ENCODE measurements at places on chromosomes 3 and 15.

DNA sequence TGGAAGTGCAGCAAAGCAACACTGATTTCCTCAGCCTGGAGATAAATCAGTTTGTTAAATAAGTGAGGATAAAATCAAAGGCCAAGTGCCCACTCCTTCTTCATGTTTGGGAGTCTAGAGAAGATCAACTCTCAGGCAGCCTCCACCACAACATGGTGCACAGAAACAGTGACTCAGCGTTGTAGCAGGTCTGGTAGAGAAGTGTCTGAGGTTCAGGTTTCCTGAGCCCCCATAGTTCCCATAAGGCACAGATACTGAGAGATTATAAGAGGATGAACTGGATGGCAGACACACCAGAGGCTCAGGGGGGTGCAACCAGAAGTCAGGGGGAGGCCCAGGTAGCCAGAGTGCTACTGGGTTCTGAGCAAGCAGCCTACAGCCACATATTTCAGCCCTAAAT is 166.7 kb downstream of the FRMD5 start:
- DNase-seq, result no peak

GRCh38 chr3:46399098-46399497 is 7.8 kb downstream of the CCR5AS start:
- DNase-seq, result no peak

- DNase-seq, result no peak
Measured at GRCh38 chr15:25403771-25404170, 35.1 kb downstream of the UBE3A start.

GRCh38 chr15:90915808-90916440 is 12.8 kb downstream of the MAN2A2 start:
- DNase-seq, result peak; percentile 72

GRCh38 chr3:114879059-114880031 is 267.7 kb downstream of the ZBTB20 start:
- no peak for DNase-seq

- DNase-seq, result no peak
Measured at GRCh38 chr15:49830391-49830790, 209.5 kb downstream of the DTWD1 start.

DNA sequence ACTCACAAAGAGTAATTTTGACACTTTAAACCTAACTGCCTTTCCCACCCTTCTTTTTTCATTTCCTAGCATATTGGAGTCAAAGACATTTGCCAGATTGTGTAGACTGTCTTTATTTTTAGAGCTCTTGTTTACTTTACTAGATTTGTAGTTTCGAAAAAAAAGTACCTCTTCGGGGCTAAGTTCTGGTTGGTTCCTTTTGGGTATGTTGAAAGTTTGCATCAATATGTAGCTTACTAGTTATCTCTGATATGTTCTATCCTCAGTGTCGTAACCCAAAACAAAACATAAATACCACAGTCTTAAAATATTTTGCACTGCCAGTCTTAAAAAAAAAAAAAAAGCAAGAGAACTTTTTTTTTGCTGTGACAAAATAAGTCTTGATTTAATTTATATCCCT is 52.2 kb downstream of the REC114 start:
- DNase-seq, result no peak

DNA sequence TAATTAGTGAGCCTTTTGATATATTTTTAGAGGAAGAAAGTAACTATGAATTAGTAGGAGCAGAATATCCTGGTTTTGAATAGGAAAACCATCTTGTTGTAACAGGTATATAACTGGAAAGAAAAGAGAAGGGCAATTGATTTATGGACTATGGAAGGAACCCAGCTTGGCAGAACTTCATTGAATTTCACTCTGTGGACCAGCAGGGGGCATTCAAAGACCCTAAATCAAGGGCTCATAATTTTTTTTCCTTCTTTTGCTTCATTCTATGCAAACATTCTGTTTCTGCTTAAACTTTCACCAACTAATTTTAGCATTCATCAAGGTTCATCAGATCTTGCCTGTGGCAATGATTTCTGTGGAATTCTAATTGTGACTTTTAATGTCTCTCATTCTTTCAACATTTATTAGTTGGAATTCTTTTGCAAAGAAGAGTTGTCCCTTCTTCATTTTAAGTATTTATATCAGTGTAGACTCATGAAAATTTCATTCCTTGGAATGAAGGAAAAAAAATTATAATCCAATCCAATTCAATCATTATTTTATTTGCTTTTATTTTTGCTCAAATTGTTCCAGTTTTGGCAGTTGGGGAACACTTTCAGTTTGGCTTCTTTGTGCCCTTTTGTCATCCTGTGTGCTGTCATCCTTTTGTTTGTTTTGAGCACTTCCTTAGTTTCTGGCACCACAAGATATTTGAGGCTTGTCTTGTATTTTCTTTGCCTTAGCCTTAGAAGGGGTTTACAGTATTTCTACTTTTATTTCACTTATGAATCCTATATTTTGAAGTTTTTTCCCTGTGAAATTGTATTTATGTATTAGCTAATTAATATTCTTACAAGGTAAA is 30.4 kb downstream of the NXPE3 start:
- peak; percentile 44 for DNase-seq

- DNase-seq, result no peak
Measured at GRCh38 chr3:147189016-147189415, 217.3 kb downstream of the ZIC4 start.

GRCh38 chr3:159796226-159796625 is 192.4 kb upstream of the IL12A start:
- DNase-seq, result no peak

DNA sequence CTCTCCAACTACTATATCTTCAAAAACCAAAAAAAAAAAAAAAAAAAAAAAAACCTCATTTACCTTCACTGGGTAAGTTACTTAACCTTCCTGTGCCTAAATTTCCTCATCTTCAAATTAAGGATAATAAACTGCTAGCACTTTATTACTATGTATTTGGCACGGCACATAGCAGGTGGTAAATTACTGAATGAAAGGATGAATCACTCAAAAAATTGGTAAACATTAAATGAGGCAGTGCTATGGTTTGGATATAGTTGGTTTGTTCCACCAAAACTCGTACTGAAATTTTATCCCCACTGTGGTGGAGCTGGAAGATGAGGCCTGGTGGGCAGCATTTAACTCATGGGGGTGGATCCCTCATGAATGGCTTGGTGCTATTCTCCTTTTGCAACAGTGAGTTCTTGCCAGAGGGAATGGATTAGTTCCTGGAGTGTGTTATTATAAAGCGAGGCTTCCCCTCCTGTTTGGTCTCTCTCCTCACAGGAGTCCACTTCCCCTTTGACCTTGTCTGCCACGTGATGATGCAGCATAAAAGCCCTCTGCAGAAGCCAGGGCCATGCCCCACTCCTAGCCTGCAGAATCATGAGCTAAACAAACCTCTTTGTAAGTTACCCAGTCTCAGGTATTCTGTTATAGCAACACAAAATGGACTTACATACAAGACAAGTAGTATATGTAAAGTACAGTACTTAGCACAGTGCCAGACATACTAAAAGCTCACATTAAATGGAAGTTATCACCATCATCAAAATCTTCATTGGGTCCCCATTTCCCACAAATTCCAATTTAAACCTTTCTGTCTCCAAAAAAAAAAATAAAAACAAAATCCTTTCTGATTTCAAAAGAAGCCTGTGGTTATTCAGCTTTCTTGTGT is 20.6 kb downstream of the DCUN1D1 start:
- DNase-seq, result peak; percentile 69

DNA sequence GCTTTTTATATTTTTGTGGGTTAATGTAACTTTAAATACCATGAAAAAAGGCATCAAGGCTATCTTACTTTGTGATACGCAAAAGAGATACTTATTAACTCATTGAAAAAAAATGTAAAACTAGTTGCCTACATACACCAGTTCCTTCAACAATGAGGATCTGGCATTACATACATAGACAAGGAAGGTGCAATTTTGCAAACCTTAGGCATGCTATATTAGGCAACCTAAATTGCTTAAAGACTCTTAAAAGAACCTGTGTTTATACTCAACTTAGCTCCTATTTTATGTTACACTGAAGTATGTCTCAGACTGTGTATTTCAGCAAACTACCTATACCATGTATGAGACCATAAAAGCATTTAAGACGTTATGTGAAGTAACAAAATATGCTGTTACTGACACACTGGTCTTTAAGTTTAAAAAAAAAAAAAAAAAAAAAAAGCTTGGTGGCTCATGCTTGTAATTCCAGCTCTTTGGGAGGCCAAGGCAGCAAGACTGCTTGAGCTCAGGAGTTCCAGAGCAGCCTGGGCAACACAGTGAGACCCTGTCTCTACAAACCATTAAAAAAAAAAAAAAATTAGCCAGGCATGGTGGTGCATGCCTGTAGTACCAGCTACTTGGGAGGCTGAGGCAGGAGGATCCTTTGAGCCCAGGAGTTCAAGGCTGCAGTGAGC is 9.1 kb downstream of the TASOR start:
- no peak for DNase-seq

- DNase-seq, result no peak
Measured at GRCh38 chr3:11510001-11510340, 133.7 kb downstream of the VGLL4 start.

GRCh38 chr15:100334015-100334414 is 7.8 kb downstream of the ADAMTS17 start:
- no peak for DNase-seq

- DNase-seq, result no peak
Measured at GRCh38 chr15:39788800-39789565, 6.3 kb upstream of the FSIP1 start.

GRCh38 chr3:72100601-72101187 is 315.7 kb upstream of the PROK2 start:
- DNase-seq, result peak; percentile 62

DNA sequence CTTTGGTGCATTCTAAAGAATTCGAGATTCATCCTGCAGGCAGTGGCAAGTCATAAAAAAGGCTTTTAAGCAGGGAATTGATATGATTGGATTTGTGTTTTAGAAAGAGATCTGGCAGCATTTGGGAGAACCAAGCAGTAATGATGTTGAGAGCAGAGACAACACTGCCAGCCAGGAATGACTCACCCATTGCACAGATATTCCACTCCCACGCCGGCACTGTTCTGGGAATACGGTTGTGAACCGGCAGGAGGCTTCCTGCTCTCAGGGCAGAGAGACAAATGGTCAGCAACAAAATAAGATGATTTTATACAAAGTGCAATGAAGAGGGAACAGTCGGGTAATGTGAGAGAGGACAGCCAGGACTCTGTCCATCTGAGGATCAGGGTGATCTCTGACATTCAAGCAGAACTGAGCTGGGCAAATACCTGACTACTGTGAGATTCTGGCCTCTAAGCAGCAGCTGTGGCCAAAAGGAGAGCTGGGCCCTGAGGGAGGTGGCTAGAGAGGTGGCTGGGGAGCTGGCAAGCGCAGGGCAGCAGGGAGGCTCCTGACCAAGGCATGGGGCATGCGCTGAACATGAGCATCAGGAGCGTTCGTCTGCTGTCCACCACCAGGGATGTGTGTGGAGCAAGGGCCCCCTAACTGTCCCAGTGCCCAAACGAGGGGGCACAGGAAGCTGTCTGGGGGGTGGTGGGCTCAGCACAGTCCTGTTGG is 56.1 kb upstream of the PLXNA1 start:
- DNase-seq, result peak; percentile 66

DNA sequence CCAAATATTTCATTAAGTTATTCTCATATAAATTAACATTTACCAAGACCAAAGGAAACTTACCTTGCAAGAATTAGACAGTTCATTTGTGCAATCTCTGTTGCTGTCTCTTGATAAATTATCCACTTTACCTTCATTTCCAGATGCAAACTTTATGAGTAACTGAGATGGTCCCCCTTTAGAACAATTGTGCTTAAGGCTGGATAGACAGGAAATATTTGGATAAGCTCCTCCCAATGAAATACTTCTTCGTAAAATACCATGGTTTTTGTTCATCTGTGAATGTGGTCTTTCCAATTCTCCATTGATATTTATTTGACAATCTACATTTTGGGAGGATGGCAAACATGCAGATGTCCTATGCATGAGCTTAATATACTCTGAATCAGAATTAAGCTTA is 78.2 kb downstream of the NEDD4 start:
- DNase-seq, result no peak

DNA sequence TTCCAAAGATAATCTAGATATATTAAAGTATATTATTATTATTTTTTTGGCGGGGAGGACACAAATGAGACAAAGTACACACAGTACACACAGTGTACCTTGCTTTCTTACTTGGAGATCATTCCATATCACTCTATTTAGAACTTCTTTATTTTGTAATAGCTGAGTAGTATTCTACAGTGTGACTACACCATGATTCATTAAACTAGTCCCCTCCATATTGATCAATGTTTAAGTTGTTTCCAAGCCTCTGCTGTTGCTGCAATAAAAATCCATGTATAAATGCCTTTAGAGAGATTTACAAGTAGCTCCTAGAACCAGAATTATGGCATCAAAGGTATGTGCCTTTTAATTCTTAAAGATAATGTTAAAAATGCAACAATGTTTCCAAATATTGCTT is 38.8 kb downstream of the PYGO1 start:
- DNase-seq, result no peak

- peak; percentile 13 for DNase-seq
Measured at GRCh38 chr3:60217156-60217911, 1033.9 kb downstream of the FHIT start.

- DNase-seq, result no peak
Measured at GRCh38 chr3:122324871-122325323, at the start of gene CSTA. CSTA (plus strand) TSS chr3:122325248; CDS start chr3:122325293, 45 bp downstream.

DNA sequence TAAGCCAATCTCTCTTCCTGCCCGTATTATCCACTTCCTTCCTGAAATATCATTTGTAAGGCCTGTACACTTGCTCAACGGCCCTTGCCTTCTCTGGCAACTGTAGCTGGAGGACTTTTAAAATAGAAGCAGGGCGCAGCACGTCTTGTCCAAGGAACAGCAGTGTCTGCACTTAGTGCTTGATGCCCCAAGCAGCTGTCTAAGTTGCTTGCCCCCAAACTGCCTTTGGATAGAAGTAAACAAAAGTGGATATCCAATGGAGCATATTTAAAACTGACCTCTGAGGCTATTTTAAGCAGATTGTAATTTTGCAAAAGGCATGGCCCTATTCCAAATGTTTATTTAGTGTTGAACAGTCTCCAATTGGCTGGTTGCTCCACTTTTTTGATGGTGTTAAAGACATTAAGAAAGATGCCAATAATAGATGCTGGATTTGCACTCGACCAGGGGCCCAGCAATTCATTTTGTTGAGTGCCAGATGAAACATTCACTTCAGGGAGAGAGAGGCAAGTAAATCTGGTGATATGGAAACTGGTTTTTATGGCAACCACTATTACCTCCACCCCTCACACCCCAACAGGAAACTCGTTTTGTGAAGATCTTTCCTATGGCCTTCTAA is 526.8 kb upstream of the TBL1XR1 start:
- DNase-seq, result no peak

GRCh38 chr3:160538895-160539294 is 26.5 kb downstream of the KPNA4 start:
- DNase-seq, result no peak

- peak; percentile 65 for DNase-seq
Measured at GRCh38 chr15:89129123-89129815, 41.0 kb downstream of the ABHD2 start.

DNA sequence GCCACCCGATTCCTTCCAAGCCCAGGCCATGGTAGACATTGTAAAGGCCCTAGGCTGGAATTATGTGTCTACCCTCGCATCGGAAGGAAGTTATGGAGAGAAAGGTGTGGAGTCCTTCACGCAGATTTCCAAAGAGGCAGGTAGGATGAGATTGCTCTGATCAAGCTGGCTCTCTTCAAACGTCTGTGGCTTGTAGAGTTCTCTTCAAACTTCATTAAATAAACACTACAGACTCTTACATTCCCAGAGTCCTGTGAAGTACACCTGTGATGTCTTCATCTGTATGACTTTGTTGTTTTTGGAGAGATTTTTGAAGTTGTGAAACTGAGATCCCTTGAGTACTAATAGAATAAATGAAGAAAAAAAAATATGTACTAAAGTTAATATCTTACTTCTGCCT is 285.6 kb downstream of the GRM7 start:
- no peak for DNase-seq

- no peak for DNase-seq
Measured at GRCh38 chr3:5427021-5427420, 239.5 kb downstream of the EDEM1 start.
